ENCODE measurements at places on chromosomes 3 and 15.

DNA sequence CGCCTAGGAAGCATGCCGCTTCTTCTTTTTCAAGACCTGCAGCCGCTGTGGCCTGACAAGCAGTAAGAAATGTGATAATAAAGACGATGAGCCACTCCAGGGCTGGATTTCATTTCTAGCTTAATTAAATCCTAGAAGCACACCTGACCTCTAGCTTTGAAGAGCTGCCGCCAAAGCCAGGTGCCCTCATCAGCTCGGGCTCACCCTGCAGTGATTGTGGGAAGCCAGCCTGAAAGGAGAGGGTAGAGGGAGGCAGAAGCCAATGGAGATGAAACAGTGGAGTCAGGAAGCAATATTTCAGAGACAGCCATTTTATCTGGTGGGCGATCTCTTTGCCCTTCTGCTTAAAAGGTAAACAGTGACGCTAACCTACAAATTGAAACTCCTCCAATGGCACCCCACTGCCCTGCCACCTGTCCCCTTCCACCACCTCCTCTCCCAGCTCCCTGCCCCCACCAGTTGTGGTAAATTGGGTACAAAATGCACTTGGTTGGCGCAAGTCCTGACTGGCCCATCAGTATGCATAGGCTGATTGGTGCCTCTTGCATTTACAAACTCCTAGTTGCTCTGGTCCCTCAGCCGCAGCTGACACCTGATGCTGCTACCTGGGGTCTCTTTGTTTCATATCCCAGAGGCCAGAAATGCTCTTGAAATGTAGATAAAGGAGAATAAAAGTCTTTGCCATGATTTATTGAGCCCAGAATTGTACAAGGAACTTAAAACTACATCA is 385.3 kb downstream of the PDCD6IP start:
- H3K27me3 ChIP-seq = no peaks in the 10 kb centered on the region
- no peaks in the 10 kb centered on the region for H3K36me3 ChIP-seq
- no peaks in the 10 kb centered on the region for H3K4me1 ChIP-seq
- no peak for DNase-seq
- H3K4me3 ChIP-seq = no peak overlapping the region

DNA sequence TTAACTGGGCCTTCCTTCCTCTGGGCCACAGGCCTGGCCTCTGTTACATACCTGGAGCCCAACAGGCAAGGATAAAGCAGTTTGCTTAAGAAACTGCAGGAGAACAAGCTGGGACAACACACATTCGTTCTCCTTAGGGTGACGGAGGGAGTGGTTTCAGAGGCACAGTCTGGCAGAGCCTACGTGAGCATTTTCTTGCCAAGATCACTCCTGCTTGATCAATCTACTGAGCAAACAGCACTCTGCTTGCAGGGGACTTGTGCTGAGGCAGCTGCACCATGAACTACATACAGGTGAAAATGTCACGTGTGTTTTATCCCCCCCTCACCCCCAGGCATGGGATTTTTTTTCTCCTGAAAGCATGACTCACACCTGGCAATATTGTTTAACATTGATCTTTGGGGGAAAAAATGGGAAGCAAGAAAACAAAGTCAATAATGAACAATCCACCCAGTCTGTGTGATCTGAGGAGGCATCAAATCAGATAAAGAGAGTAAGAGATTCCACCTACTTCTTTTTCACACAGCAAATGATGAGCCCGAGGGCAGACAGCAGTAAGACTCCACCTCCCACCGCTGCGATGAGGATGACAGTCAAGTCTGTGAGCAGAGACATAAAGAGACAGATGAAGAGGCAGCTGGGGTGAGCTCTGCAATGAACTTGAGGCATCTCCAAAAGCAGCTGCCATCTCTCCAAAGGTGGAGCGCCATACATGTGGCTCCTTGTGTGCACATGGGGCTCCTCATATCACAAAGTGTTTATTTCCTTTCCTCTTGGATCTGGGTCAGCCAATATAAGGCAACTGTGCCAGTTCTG is 57.4 kb downstream of the CDCP1 start:
- no peak overlapping the region for H3K4me3 ChIP-seq
- H3K27me3 ChIP-seq = no peaks in the 10 kb centered on the region
- H3K36me3 ChIP-seq = no peaks in the 10 kb centered on the region
- no peaks in the 10 kb centered on the region for H3K4me1 ChIP-seq

DNA sequence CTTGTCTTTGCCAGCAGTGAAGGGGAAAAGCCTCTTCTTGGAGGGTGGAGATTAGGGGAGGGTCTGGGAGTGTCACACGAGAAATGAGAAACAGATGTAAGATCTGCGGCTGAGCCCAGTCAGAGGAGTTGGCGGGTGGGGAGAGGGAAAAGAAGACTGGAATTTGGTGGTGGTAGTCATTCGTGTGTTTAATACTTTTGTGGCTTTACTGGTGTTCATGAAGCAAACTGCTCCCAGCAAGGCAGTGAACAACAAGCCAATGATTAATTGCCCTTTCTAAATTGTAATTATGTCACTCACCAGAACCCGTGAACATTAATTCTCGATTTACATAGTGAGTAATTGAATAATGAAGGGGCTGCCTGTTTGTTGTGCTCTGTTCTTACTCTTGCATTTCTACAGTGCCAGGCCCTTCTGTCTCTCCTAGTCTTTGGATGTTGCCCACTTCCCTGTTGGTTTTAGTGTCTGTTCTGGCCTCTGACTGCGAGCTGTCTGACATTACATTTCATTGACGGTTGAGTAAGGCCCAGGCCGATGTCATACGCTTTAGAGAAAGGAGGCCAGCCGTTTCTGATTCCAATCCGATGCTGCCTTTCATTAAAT is 78.0 kb downstream of the CHCHD6 start:
- DNase-seq = no peak
- H3K4me3 ChIP-seq = no peak overlapping the region
- H3K36me3 ChIP-seq = no peaks in the 10 kb centered on the region
- no peak overlapping the region for H3K27ac ChIP-seq
- no peaks in the 10 kb centered on the region for H3K27me3 ChIP-seq

GRCh38 chr3:194261581-194262063 is 89.5 kb downstream of the CPN2 start:
- H3K4me1 ChIP-seq = no peaks in the 10 kb centered on the region
- no peak overlapping the region for H3K4me3 ChIP-seq

GRCh38 chr3:122067588-122068240 is 12.6 kb downstream of the CD86 start:
- no peaks in the 10 kb centered on the region for H3K36me3 ChIP-seq
- H3K4me1 ChIP-seq = no peaks in the 10 kb centered on the region
- H3K27ac ChIP-seq = no peak overlapping the region
- no peak for DNase-seq
- H3K4me3 ChIP-seq = no peak overlapping the region

DNA sequence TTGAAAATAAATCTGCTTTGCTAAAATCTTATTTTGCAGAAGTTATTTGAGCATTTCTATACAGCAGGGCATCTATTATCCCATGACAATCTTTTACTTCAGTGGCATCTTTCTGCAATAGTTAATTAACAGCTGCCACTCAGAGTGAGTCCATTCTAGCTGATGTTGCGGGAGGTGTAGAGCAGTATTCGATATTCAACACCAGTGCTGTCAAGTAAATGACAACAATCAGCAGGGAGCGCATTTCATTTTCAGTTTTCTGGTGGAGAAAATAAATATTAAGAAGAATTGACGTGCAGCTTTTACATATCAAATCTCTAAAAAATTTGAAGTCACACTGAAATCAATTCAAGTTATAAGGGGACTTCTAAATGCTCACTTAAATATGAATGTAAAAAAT is 286.2 kb downstream of the CTNNB1 start:
- H3K27ac ChIP-seq = no peak overlapping the region
- no peak for DNase-seq
- H3K36me3 ChIP-seq = no peaks in the 10 kb centered on the region

- H3K4me3 ChIP-seq = no peak overlapping the region
- no peaks in the 10 kb centered on the region for H3K27me3 ChIP-seq
- peaks cover 17% of the 10 kb centered on the region for H3K4me1 ChIP-seq
- no peak overlapping the region for H3K27ac ChIP-seq
- no peaks in the 10 kb centered on the region for H3K36me3 ChIP-seq
- DNase-seq = no peak
These were observed 81.1 kb downstream of the CHSY1 start for GRCh38 chr15:101170568-101171350.

- no peaks in the 10 kb centered on the region for H3K27me3 ChIP-seq
- no peaks in the 10 kb centered on the region for H3K36me3 ChIP-seq
- no peaks in the 10 kb centered on the region for H3K4me1 ChIP-seq
These were observed 108.0 kb downstream of the SERPINI1 start for GRCh38 chr3:167843481-167843880.

GRCh38 chr15:98881526-98882520 is 125.8 kb downstream of the PGPEP1L start:
- H3K36me3 ChIP-seq = no peaks in the 10 kb centered on the region
- no peak overlapping the region for H3K27ac ChIP-seq
- H3K4me3 ChIP-seq = no peak overlapping the region
- H3K4me1 ChIP-seq = no peaks in the 10 kb centered on the region
- no peak for DNase-seq

DNA sequence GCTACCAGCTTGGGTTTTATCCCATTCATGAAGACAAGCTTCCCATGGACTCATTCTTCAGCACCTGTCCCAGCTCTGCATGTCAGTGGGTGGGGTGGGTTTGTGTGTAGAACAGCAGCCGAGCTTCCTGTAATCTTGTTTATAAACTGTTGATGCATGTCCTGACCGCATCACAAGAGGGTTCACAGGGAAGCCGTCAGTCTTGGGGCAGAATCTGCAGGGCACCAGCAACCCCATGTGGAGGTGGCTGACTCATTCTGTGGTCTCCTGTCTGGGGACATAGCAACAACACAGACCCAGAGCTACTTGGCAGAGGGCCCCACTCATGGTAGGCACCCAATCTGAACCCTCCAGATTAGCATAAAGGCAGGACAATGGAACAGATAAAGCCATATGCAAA is 35.6 kb downstream of the DAPK2 start:
- DNase-seq = peak; percentile 97
- H3K4me1 ChIP-seq = peaks cover 33% of the 10 kb centered on the region
- no peaks in the 10 kb centered on the region for H3K27me3 ChIP-seq
- H3K36me3 ChIP-seq = no peaks in the 10 kb centered on the region
- peak overlapping the region; percentile 71 for H3K27ac ChIP-seq

DNA sequence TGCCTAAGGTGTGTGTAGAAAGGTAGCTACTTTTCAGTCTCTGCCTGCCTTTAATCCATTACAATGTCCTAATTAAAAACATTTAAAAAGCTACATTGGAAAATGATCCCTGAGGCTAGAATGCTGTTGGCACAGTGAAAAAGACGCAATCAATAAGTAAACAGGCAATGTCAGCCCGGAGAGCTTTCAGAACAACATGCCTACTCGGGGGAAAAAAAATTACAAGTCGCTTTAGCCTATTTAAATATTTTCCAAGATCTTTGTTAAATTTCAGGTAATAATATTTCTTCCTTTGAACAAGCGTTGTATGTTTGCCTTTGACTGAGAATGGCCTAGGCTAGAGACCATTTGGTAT is 46.6 kb upstream of the CD47 start:
- H3K36me3 ChIP-seq = no peaks in the 10 kb centered on the region
- no peak for DNase-seq
- H3K27me3 ChIP-seq = no peaks in the 10 kb centered on the region

GRCh38 chr3:70829092-70829491 is 516.7 kb upstream of the MDFIC2 start:
- H3K36me3 ChIP-seq = no peaks in the 10 kb centered on the region
- DNase-seq = no peak
- H3K27ac ChIP-seq = no peak overlapping the region

GRCh38 chr15:101149864-101150722 is 101.8 kb downstream of the CHSY1 start:
- H3K27me3 ChIP-seq = no peaks in the 10 kb centered on the region
- H3K36me3 ChIP-seq = no peaks in the 10 kb centered on the region
- no peak overlapping the region for H3K4me3 ChIP-seq

- DNase-seq = peak; percentile 17
- H3K4me1 ChIP-seq = peaks cover 41% of the 10 kb centered on the region
- H3K27ac ChIP-seq = peak overlapping the region; percentile 70
- peaks cover 74% of the 10 kb centered on the region for H3K27me3 ChIP-seq
- no peaks in the 10 kb centered on the region for H3K36me3 ChIP-seq
These were observed 6.1 kb downstream of the GATA2 start for GRCh38 chr3:128486681-128487537.

GRCh38 chr3:4741404-4742307 is 237.6 kb upstream of the BHLHE40 start:
- no peaks in the 10 kb centered on the region for H3K27me3 ChIP-seq
- H3K4me1 ChIP-seq = peaks cover 52% of the 10 kb centered on the region
- H3K36me3 ChIP-seq = no peaks in the 10 kb centered on the region
- no peak for DNase-seq
- H3K27ac ChIP-seq = peak overlapping the region; percentile 77
- no peak overlapping the region for H3K4me3 ChIP-seq

GRCh38 chr3:47556351-47556750 is 22.3 kb downstream of the CSPG5 start:
- H3K27ac ChIP-seq = no peak overlapping the region
- no peaks in the 10 kb centered on the region for H3K36me3 ChIP-seq
- no peak overlapping the region for H3K4me3 ChIP-seq
- DNase-seq = no peak
- H3K27me3 ChIP-seq = peaks cover 2% of the 10 kb centered on the region

- H3K4me1 ChIP-seq = no peaks in the 10 kb centered on the region
- no peak overlapping the region for H3K27ac ChIP-seq
- H3K4me3 ChIP-seq = no peak overlapping the region
- H3K36me3 ChIP-seq = no peaks in the 10 kb centered on the region
These were observed 713.3 kb upstream of the CBLB start for GRCh38 chr3:106582151-106582550.

- H3K36me3 ChIP-seq = no peaks in the 10 kb centered on the region
- H3K27ac ChIP-seq = no peak overlapping the region
- no peaks in the 10 kb centered on the region for H3K4me1 ChIP-seq
These were observed 133.3 kb downstream of the CHDH start for GRCh38 chr3:53712817-53713388.

DNA sequence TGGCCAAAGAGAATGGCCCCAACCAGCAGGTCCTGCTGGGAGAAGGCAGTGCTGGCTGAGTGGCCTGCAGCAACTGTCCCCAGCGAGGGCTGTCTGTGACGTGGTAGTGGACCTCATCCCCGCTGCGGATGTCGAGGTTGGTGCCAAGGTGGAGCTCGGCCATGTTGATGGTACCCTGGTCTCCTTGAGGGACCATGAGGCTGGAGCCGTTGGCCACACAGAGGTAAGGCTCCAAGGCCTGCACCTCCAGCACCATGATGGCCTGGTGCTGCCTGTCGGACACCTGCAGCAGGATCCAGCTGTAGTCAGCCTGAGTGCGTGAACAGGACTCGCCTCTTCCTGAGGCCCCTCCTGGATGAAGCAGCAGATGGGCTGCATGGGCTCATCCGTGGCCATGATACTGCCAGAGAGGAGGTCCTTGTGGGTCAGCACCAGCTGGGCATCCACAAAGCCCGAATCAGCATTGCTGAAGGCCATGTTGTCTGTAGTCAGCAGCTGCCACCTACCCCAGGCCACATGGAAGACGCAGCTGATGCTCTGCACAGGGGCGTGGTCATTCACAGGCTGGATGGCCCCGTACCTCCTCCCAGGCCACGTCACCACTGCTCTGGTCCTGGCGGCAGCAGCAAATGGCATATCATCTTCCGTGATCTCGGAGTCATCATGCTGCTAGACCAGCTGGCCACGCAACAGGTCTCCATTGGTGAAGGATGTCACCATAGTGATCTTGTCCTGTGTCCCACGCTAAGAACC is 167.5 kb downstream of the GOLGA6L4 start:
- DNase-seq = no peak
- no peaks in the 10 kb centered on the region for H3K4me1 ChIP-seq
- H3K27ac ChIP-seq = no peak overlapping the region
- H3K27me3 ChIP-seq = no peaks in the 10 kb centered on the region
- no peaks in the 10 kb centered on the region for H3K36me3 ChIP-seq
- H3K4me3 ChIP-seq = no peak overlapping the region

Data from CD8-positive, alpha-beta memory T cell (primary cell).